ENCODE measurements at places on chromosomes 2 and 18.

DNA sequence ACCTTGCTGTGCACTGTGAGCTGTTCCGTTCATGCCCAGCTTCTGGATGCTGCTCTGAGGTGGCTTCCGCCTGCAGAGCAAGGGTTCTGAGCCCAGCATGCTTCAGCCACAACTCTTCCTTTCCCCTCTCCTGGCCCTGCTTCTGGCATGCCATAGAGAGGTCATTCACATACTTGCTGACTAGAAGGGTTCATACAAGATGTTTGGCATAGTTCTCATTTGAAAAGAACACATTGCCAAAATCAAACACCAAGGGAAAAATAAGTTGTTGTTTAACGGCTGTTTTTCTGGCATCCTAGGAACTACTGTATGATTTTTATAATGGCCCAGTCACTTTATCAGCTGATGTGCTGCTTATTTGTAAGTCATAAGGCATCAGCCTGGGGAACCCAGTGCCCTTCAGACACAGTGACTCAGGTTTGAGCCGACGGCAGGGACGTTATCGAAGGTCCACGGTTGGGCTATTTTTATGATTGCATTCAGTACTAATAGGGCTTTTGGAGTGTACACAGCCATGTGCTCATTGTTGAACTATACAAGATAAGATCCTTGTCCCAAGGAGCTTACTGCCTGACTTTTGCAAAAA lies 53.9 kb upstream of the CTAGE1 start:
- DNase-seq: no peak

GRCh38 chr2:55929476-55929875 lies 5.9 kb upstream of the EFEMP1 start:
- DNase-seq: no peak

DNA sequence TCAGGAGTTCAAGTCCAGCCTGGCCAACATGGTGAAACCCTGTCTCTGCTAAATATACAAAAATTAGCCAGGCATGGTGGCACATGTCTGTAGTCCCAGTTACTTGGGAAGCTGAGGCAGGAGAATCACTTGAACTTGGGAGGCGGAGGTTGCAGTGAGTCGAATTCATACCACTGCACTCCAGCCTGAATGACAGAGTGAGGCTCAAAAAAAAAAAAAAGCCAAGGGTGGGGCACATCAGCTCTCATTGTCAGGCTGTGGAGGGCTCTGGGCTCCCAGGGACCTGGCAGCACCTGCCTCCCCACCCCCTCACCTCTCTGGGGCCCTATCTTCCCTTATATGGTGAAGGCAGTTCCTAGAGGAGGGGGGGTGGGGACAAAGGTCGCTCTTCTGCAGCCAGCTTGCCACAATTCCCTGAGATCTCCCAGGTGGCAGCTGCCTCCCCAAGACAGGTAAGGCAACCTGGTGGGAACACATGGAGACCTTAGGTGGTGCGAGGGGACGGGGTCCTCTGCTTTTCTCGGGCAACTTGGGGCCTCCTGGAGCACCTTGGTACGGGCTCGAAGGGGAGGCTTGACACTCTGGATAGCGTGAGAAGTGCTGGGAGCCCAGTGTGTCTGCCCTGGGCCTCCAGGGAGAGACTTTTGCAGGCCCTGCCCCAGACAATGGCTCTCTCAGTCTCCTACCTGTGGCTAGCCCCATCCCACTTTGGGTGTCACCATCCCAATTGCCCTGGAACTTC lies at the start of gene VIL1:
VIL1 (plus strand) TSS at position 407 of the 742 bp plus-strand sequence. CDS start 4,656 bp downstream, outside the sequence.
- no peak for DNase-seq

DNA sequence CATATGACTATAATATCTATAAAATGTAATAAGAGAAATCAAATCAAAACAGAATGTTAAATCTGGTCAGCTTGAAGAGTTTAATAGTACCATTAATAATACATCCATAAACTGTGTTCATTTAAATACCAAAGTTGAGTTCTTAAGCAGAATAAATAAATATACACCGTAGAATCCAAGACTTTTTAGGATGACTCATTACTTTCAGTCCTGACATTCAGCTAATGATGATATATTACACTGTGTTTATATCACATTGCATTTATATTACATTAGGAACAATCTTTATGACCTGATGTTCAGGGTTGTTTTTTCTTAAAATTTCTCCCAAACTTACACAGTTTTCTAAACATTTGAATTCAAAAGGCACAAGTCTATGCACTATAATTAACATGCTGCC lies 331.3 kb downstream of the SS18 start:
- DNase-seq: no peak

- DNase-seq: no peak
Observed at GRCh38 chr2:68692511-68692910, 42.1 kb upstream of the ARHGAP25 start.

DNA sequence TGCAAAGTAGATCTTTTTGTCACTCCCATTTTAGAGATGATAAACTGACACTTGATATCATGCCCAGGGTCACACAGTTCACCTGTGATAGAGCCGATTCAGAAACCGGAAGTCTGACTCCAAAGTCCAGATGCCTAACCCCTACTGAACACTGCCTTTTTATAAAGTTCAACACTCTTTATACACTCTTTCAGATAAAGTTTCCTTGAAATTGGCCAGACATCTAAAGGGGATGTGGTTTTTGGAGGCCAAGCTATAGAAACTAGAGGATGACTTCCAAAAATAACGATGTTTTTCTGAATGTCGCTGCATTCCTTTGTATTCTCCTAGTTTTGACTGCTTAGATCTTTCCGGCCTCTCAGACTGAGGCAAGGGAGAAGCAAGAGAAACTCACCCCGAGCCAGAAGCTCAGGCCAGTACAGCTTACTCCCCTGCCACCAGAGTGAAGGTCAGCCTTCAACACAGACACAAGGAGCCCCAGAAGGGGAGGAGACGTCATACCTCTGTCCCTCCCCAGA lies 61.8 kb downstream of the NRP2 start:
- DNase-seq: no peak

DNA sequence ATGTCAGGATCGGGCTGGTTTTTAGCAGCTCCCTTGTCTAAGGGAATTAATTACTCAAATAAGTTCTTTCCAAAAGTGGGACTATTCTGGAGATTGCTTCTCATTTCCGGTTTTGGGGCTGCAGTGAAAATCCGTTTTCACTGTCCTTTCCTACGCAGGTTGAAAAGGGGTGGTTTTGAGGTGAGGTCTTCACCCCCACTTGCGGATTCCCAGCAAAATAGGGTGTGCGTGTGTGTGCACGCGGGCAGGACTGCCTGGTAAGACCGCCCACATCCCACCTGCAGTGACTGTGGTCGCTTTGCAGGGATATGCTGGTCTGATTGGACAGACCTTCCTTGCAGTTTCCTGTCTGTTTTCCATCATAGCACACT lies 472 bp upstream of the PLEKHM3 start:
- DNase-seq: no peak

DNA sequence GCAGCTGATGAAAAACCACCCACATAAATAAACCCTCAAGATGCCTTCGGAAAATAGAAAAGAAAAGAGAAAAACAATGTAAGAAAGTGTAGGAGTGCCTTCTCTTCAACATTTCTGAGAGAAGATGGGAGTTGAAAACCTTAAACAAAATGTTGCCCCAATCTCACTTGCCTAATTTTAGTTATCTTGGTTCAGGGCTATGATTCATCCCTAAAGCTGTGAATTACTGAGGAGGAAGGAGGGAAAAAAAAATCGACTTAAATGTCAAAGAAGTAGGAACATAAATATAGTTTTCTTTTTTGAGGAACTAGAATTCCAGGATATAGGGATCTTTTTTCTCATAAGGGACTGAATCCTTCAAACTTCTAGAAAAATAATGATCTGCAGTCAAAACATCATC lies 360.3 kb downstream of the TGIF1 start:
- DNase-seq: no peak

DNA sequence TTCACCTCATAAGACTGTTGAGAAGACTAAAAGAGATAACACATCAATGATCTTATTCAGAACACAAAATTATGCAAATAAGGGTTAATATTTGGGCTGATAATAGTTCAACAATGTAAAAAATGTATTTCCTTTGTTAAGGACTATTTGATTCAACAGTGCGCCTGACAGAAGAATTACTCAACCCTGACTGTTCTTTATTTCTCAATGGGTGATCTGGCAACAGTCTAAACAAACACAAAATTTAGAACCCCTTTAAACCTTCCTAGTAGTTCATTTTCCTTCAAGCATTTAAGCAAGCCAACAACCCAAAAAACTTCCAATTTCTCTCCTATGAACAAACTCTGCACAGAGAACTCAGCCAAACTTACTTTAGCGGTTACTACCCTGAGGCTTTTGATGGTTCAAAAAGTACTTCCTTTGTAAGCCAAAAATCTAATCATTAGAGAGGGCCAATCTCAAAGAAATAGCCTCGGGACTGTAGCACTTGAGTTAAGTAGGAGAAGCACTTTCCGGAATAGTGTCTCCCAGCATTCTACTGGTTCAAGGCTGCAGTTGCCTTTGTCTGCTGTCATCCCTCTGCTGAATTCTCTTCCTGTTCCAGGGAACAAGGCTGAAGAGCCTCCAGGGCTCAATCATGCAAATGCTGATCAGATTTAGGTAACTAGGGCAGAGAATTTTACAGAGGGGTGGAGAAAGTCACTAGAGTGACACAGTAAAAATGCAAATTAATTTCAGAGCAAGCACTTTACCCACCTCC lies 40.9 kb upstream of the MAPK4 start:
- DNase-seq: no peak

GRCh38 chr2:182890773-182891378 lies 24.4 kb upstream of the FRZB start:
- no peak for DNase-seq

DNA sequence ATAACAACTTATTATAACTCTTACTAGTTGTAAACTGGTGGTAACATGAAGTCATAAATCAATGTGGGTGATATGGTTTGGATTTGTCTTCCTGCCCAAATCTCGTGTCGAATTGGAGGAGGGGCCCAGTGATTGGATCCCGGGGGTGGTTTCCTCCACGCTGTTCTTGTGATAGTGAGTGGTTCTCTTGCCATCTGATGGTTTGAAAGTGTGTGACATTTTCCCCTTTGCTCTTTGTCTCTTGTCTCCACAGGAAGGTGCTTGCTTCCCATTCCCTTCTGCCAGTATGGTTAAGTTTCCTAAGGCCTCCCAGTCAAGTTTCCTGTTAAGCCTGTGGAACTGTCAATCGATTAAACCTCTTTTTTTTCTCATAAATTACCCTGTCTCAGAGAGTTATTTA lies 321.6 kb downstream of the DSEL start:
- DNase-seq: no peak

GRCh38 chr2:233369897-233370685 lies 15.8 kb downstream of the DGKD start:
- no peak for DNase-seq

DNA sequence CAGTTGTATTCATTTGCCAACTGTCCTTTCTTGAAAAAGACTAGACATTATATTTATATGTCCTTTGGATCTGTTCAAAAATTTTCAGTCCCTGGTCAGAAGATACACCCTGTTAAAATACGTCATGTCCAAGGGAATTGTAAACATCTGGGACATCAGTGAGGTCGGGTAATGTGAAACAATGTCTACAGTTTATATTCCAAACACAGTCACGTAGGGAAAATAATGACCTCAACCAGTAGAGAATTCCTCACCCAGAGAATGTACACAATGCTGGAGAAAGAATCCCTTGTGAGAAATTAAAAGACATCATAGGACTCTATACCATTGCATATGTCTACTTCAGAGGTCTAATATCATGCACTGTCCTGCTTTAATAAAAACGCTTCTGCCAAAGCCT lies 888.0 kb upstream of the CHAC2 start:
- DNase-seq: no peak

DNA sequence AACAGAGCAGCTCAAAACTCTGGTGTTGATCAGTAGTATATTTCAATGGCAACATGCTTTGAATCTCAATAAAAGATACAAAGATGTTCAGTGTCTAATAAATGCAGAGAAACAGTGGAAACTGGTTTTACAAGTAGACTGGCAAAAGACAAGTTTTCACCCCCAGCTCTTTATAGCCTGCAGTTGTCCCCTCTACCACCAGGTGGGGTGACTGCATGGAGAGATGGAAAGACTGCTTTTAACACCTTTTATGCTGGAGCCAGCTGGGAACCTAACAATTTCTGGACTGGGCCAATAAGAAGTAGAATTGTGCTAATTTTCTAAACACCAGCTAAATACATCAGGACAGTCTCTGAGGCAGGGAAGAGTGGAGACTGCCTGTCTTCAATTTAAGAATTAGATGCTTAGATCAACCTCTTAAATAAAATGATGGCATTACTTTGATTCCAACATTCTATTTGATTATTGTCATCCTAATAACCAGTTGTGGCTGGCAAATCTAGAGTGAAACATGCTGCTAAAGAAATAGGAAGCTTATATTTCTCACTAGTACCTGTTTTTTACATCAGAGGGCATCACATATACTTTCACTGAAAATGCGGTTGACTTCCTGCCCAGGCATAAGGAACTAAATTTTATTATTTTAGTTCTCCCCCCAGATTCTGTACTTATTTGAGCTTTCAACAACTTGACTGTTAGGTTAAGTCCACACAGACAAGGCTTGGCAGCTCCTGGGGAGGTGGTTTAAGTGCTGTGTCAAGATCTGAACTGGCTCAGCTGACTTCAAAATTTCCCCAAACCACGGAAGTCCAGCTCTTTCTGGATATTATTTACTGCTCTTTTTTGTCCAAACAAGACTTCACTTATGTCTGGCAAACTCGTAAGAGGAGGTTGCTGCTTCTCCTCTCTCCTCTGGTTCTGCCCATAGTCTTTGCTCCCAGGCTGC lies 140.5 kb downstream of the TPGS2 start:
- DNase-seq: no peak

- DNase-seq: no peak
Observed at GRCh38 chr2:46554397-46554796, 75.0 kb downstream of the TMEM247 start.

DNA sequence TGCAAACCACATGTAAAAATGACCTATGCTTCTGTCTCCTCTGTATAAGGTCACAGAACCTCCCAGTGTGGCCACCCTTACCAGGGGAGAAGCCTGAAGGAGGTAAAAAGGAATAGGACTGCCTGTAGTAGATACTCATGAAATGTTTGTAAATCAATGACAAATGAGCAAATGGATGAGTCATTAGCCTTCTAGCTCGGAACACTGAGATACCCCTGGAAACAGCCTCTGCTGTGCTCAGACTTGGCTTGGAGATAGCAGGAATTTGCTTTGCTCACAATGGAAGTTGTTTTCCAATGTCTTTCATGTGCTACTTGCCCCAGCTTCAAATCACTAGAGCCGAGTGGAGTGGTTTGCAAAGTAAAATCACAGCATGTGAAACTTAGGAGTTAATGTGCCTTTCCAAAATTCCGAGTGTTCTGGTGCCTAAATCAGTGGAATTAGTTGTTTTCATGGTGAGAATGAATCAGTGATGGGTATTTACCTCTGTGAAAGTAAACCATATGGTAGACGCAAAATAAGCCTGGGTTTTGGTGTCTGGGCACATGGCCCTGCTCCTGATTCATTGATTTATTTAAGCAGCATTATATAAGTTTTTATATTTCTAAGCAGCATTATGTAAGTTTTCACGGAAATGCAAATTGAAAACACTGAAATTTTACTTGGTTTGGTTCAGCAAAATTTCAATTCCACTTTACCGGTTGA lies 154.0 kb upstream of the MAP3K20 start:
- DNase-seq: no peak

GRCh38 chr2:120958623-120959366 lies 223.1 kb downstream of the GLI2 start:
- no peak for DNase-seq

Data from stimulated activated CD8-positive, alpha-beta memory T cell treated with anti-CD3 and anti-CD28 coated beads, Interleukin-2, amount 100 ng/mL, for 1 hour (primary cell).